ENCODE measurements at places on chromosomes 12 and 14.

GRCh38 chr12:8685051-8685450 lies 12.7 kb upstream of the RIMKLB start:
- DNase-seq, result no peak

DNA sequence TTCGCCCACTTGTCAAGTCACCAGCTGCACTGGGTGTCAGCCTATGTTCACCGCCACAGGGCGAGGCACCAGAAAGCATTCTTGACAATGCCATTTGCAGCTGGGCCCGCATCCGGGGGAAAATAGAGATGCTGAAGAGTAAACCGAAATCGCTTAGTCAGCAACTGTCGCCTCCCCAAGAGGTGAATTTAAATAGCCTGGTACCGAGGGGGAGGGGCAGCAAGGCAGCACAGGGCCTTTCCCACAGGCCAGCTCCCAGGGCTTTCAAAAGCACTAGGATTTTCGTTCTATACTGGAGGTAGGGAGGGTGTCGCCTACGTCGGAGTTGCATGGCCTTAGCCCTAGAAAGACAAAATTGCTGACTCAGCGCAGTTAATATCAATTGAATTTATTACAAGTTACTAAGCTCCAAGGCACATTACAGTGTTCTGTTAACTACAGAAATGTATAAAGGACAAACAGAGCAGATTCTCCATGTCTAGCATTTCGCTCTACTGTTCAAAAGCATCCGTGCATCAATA lies 4.3 kb downstream of the IRF2BPL start:
- peak; percentile 62 for DNase-seq

DNA sequence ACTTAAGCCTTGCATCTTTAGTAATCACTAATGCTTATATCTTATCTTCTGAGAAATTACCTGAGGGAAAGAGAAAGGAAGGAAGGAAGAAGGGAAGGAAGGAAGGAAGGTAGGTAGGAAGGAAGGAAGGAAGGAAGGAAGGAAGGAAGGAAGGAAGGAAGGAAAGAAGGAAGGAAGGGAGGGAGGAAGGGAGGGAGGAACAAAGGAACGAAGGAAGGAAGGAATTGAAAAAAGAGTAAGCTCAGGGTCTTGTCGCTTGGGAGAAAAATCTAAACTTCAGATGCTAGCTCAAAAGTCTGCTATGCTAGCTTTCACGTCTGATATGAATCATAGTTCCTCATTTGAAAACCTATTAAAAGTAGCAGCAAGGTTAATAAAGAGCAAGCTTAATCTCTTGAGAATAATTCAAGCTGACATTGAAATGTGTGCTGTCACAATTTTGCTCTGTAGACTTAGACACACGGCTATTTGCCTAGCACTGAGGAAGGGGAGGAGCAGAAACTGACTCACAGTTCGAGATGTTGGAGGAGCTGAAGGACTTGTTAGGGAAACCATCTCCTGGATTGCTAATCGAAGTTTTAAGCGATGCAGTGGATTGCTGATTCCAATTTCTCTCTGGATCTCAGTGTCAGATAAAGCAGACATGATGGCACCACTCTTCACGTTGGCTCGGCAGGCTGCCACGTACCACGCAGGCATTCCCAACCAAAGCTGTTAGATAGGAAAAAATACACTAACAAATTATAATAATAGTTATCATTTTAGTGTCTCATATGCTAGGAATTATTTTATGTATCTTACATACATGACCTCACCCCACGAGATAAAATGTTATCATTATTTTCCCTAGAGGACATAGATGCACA lies 216.7 kb downstream of the ACSS3 start:
- DNase-seq, result no peak

DNA sequence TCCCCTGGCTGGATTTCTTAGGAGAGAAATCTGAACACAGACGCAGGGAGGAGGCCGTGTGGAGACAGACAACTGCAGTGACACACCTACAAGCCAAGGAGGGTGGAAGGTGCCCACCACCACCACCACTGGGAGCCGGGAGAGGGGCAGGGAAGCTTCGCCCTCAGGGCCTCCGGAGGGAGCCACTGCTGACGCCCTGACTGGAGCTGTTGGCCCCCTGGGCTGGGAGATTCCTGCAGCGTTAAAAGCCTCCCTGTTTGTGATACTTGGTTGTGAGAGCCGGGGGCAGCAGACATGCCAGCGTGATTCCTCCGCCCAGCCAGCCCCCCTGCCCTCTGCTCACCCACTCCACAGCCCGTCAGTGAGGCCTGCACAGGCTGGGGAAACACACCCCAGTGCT lies 72.0 kb downstream of the CHGA start:
- no peak for DNase-seq

- no peak for DNase-seq
These were observed 168.6 kb downstream of the TMEM121 start for GRCh38 chr14:105694961-105695360.

- DNase-seq, result no peak
These were observed at the start of gene TNFAIP2 for GRCh38 chr14:103122947-103123633. TNFAIP2 (plus strand) TSS chr14:103123461; CDS start chr14:103126458, 2,997 bp downstream.

DNA sequence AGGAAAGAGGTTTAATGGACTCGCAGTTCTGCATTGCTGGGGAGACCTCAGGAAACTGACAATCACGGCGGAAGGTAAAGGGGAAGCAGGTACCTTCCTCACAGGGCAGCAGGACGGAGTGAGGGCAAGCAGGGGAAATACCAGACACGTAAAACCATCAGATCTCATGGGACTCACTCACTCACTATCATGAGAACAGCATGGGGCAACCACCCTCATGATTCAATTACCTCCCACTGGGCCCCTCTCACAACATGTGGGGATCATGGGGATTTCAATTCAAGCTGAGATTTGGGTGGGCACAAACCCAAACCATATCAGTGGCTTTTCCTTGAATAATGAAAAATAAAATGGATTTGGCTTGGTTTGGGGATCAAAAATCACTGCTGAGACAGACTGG lies 380.5 kb downstream of the VRK1 start:
- no peak for DNase-seq

DNA sequence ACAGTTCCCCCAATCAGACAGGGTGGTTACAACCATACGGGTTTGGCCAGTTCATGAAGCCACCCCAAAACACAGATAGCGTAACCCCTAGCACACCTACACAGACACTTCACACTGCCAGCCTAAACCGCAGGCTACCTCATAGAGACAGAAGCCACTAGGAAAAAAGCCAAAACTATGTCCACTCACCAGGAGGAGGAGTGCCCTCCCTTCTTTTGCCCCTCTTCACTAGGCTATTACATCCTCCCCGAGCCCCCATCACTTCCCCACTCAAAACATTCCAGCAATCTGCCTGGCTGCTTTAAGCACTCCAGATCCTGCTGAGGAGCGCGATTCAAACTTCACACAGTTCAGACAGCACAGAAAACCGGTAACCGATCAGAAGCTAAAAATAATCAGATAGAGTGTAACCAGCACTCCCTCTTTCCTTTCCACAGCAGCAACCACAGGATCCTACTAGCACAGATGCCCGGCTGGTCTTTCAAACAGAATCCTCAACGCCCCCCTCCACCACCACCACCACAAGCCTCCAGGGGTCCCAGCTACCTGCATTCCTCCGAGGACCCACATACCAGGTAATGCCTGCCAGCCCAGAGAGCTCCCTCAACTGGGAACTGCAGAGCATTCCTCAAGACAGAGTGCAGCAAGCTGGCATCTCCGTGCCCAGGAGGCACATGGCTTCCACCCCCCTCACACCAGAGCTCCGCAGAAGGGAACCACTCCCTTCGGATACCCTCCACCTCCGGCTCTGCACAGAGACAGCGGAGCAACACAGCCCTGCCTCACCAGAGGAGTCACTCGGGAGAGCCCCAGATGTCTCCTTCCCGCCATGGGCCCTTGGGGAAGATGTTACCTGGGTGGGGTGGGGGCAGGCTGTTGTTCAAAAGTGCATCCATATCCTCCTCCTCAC lies 1.5 kb downstream of the CHD4 start:
- DNase-seq, result peak; percentile 52

- DNase-seq, result no peak
These were observed 506 bp downstream of the TMEM132D start for GRCh38 chr12:129903092-129903945.

DNA sequence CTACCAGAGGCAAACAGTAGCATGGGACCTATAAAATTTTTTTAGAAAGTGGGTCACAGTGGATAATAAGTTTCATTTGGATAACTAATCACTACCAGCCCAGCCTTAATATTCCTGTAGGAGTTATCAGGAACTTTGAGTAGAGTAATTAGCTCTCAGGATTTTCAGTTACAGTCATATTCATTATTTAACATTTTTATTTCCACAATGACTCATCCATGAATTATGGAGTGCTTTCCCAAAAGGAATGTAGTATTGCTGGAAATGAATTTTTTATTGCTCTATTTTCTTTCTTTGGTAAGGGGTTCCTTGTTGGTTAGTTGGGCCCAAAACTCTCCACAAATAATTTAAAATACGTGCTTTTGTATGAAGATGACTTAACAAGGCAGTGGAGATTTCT lies 53.7 kb downstream of the ERC1 start:
- no peak for DNase-seq

DNA sequence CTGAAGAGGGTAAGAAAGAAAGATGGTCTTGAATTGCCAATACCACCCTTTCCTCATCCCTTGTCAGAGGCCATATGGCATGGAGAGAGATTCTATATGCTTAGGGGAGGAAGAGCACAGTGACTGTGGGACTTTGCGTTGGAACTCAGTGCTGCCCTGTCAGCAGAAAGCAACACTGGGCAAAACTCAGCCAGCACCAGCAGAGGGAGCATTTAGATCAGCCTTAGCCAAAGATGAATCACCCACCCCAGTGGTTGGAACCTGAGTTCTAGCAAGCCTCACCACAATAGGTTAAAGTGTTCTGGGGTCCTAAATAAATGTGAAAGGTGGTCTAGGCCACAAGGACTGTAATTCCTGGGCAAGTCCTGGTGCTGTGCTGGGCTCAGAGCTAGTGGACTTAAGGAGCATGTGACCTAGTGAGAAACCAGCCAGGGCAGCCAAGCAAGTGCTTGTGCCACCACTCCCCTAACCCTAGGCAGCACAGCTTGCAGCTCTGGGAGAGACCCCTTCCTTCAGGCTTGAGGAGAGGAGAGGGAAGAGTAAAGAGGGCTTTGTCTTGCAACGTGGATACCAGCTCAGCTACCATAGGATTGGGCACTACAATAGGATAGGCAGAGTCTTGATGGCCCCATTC lies 11.4 kb upstream of the BCAT1 start:
- DNase-seq, result no peak

- DNase-seq, result no peak
These were observed 10.0 kb upstream of the NRDE2 start for GRCh38 chr14:90341784-90342183.

- no peak for DNase-seq
These were observed 242.0 kb upstream of the DAAM1 start for GRCh38 chr14:58946431-58946830.

DNA sequence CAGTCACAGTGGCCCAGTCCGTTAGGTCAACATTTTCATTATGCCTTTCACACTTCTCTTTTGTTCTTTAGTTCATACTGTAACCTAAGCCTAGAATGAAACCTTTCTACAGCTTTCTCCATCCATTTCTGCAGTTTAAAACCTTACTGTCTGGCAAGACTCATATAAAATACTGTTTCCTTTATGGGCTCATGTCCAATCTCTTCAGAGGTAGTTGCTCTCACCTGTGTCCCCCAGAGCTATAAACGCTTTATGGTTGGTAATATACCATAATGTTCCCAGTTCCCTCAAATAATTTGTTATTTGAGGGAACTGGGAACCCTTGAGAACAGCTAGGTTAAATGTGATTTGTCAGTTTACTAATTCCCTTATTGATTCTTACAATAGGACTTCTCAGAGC lies 83.0 kb downstream of the SRGAP1 start:
- DNase-seq, result no peak

GRCh38 chr12:21350975-21351374 lies 16.3 kb upstream of the SLCO1A2 start:
- no peak for DNase-seq

DNA sequence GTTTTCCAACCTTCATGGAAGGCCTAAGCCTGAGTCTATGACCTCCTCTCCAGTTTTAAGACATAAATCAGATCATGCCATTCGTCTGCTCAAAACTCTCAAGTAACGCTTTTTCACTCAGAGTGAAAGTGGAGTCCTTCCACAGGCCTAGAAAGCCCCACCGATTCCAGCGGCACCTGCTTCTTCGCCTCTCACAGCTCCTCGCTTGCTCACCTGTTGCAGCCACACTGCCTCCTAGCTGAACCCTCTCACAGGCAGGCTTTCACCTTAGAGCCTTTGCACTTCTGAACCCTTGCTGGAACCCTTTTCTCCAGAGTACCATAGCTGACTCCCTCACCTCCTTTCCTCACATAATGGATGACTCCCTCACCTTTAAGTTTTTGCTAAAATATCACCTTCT lies 301.1 kb downstream of the ZFP36L1 start:
- DNase-seq, result no peak

DNA sequence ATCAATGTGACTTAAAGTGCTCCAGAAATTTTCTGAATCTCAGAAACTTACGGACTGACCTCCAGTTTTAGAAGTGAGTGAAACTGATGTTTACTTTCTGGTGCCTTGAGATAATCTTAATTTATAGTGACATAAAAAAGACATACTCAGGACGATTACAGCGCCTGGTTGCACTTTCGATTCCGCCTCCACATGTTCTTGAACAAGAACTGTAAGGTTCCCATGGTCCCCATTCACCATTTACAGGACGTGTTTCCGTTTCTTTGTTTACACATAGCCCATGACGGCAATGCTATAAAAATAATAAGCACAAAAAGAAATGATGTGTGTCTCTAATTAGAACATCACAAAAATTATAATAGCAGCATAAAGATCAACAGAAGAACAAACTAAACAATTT lies 98.2 kb downstream of the ADAMTS20 start:
- DNase-seq, result no peak

- no peak for DNase-seq
These were observed 45.9 kb downstream of the PPP1R13B start for GRCh38 chr14:103801459-103801858.

DNA sequence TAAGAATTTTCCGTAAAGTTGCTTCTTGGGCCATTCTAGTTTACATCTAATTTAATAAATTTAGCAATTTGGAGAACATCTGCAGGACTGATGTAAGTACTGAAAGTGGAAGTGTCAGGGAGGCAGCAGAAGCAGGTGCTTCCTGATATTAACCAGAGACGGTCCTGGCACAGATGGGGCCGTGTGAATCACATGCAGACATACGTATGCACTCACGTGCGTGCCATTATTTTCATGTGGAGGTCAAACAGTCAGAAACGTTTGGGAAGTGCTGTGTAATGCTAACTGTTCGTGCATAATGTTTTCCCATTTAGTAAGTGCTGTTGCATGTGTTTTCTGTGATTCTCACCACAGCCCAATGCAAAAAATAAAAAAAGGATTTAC lies 87.8 kb upstream of the DYNC1H1 start:
- no peak for DNase-seq

DNA sequence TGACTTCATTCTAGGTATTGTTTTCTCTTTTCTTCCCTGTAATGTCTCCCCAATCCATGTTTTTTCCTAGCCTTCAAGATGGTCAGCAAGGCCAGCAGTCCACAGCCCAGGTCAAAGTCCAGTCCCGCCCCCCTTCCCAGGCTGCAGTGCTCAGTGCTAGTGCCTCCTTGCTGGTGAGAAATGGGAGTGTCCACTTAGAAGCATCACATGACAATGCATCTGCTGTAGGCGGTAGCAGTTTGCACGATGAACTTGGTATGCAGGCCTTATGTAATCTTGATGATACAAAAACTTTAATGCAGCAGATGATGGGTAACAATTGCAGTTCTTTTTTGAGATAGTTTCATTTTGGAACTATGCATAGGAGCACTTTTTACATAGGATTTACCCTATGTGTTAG lies 88.4 kb downstream of the PCNX1 start:
- DNase-seq, result no peak

- DNase-seq, result peak; percentile 71
These were observed 17.9 kb upstream of the MDM1 start for GRCh38 chr12:68349921-68350606.
